Dermis blood vessel endothelial cell (primary cell): ENCODE measurements at places on chromosomes 6 and 20. TPM values are rescaled to one million over a fixed set of nuclear protein-coding genes. Genes with fewer than 3 reads are reported as not detected.

Gene GSTA2
- total RNA-seq = not detected in 2 replicates

DNA sequence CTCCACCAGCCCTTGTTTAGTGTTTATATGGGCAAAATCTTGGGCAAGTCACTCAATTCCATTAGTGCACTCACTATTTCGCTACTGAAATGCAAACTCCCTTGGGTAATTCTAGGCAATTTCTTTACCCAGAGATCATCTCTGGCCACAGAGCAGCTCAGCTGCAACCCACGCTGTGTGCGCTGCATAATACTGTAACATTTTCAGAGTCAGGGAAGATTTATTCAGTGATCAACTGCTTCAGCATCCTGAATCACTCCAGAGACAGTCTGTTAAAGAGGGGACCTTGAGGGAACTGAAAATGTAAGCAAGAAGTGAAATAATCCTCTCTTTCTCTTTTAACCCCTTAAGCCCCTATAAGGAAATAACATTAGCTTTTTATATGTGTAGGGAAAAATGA, 189.6 kb upstream of the FBXL4 start:
- DNase-seq = no peak

DNA sequence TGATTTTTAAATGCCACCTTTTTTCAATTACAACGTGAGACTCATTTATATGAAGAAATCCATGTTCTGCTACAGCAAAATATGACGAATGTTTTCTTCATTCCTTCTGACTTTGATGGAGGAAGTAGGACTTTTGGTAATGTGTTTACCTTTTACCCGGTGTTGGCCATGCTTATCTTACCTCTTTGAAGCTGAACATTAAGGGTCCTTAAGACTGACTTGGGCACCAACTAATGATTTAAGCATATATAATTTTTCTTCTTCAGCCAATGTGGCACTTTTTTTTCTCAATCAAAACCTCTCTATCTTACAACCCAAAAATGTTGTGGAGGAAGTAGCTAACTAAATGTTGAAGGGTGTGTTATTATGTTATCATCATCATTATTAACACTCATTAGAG, 337.5 kb downstream of the EPHA7 start:
- DNase-seq = no peak

Gene SAMD5
- 1.0 and 1.1 TPM in 2 replicates for total RNA-seq

DNA sequence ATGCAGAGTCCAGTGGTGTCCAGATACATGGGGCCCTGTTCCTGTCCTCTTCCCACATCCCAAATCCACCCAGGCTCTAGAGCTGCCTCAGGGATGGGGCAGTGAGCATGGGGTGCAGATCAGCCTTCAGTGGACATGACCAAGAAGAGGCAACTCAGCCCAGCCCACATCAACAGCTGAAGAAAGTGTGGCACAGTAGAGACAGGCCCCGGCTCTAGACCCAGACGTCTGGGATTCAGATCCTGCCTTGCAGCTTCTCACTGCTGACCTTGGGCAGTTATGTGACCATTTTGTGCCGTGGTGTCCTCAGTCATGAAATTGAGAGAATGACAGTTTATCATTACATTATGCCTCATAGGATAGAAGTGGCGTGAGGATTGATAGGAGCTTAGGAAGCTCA, 54.6 kb upstream of the CST7 start:
- no peak for DNase-seq

Gene DNPH1
- total RNA-seq = 29.0 and 31.5 TPM in 2 replicates

DNA sequence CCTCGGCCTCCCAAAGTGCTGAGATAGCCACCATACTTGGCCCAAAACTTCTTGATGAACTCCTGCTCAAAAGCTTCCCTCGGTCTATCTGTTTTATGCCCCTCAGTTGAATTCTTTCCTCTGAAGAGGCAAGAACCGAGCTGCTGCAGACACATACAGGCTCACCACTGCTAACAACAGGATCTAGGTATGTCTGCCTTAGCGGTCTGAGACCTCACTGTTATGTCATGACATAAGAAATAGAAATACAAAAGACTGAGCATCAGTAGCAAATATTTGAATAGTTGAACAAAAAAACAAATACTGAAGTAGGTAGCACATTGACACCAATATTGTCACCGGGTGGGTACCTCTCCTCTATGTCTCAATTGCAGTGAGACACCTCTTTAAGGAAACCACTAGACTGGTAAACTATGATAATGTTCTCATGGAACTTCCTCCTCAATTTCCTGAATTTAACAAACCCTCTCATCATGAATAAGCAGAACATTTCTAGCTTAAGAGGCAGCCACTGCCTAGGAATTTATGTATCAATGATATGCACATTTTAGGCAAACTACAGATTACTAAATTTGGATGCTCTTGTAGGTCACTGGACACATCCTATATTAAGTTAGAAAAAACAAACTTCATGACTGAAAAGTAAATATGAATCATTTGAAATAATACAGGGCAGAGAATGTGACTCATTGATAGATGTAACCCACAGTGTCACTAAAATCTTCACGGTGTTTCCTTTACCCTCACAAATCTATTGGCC, 9.4 kb upstream of the STXBP5 start:
- peak; percentile 6 for DNase-seq

GRCh38 chr6:36320475-36320874, 16.2 kb downstream of the BNIP5 start:
- no peak for DNase-seq

- DNase-seq = no peak
Measured at GRCh38 chr6:24099181-24099580, 26.8 kb upstream of the NRSN1 start.

Gene BPIFB1
- total RNA-seq = not detected in 2 replicates

DNA sequence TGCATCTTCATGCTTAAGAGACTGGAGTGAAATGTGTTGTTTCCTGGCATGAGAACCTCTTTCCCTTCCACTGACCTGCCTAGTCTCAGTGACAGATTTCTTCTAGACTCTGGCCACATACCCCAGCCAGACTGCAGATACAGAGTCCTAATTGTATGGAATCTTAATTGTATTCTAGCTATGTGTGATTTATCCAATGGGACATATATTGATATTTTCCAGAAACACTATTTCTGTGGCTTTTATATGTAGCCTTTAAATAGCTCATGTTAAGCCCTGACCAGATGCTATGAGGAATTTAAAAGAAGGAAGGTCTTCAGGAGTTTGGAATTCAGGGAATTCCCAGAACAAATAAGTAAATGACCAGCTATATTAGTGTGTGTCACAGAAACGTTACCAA, 99.0 kb downstream of the FIG4 start:
- DNase-seq = peak; percentile 66
